Activated T-helper 1 cell treated with anti-CD3 and anti-CD28 coated beads, Interleukin-12 subunit alpha, Interleukin-12 subunit beta, Interleukin-2, Interleukin-4 antibody, amounts not matched to agents 30 ng/mL and 10 ng/mL and 1 ng/mL, durations not matched to agents 14 hours and 24 hours and 36 hours (primary cell): ENCODE measurements at places on chromosomes 16 and 17.

GRCh38 chr16:23146877-23147601, 2.2 kb downstream of the USP31 start:
- no peaks in the 10 kb centered on the region for H3K36me3 ChIP-seq
- DNase-seq, result no peak
- H3K27me3 ChIP-seq, result peaks cover 6% of the 10 kb centered on the region
- peaks cover 31% of the 10 kb centered on the region for H3K4me1 ChIP-seq

- peak overlapping the region; percentile 94 for H3K4me3 ChIP-seq
- DNase-seq, result no peak
- peaks cover 10% of the 10 kb centered on the region for H3K36me3 ChIP-seq
- peak overlapping the region; percentile 99 for H3K27ac ChIP-seq
- H3K27me3 ChIP-seq, result no peaks in the 10 kb centered on the region
These were observed 706 bp downstream of the C16orf95 start for GRCh38 chr16:87316450-87316922.

GRCh38 chr17:1227917-1228780, 42.1 kb upstream of the BHLHA9 start:
- peaks cover 1% of the 10 kb centered on the region for H3K36me3 ChIP-seq
- peak overlapping the region; percentile 70 for H3K27ac ChIP-seq
- H3K4me3 ChIP-seq, result peak overlapping the region; percentile 85
- peaks cover 12% of the 10 kb centered on the region for H3K4me1 ChIP-seq
- no peak for DNase-seq

- H3K4me3 ChIP-seq, result no peak overlapping the region
- DNase-seq, result no peak
- H3K27me3 ChIP-seq, result peaks cover 24% of the 10 kb centered on the region
- H3K27ac ChIP-seq, result no peak overlapping the region
These were observed 236.1 kb upstream of the CDH5 start for GRCh38 chr16:66130296-66130905.

GRCh38 chr16:842061-842476, 41.5 kb upstream of the GNG13 start:
- H3K4me3 ChIP-seq, result no peak overlapping the region
- no peaks in the 10 kb centered on the region for H3K36me3 ChIP-seq
- no peaks in the 10 kb centered on the region for H3K4me1 ChIP-seq
- DNase-seq, result no peak

- H3K27ac ChIP-seq, result no peak overlapping the region
- no peak overlapping the region for H3K4me3 ChIP-seq
- H3K27me3 ChIP-seq, result peaks cover 11% of the 10 kb centered on the region
- DNase-seq, result no peak
- no peaks in the 10 kb centered on the region for H3K36me3 ChIP-seq
- no peaks in the 10 kb centered on the region for H3K4me1 ChIP-seq
These were observed 35.9 kb upstream of the ACSM2B start for GRCh38 chr16:20611975-20612481.

DNA sequence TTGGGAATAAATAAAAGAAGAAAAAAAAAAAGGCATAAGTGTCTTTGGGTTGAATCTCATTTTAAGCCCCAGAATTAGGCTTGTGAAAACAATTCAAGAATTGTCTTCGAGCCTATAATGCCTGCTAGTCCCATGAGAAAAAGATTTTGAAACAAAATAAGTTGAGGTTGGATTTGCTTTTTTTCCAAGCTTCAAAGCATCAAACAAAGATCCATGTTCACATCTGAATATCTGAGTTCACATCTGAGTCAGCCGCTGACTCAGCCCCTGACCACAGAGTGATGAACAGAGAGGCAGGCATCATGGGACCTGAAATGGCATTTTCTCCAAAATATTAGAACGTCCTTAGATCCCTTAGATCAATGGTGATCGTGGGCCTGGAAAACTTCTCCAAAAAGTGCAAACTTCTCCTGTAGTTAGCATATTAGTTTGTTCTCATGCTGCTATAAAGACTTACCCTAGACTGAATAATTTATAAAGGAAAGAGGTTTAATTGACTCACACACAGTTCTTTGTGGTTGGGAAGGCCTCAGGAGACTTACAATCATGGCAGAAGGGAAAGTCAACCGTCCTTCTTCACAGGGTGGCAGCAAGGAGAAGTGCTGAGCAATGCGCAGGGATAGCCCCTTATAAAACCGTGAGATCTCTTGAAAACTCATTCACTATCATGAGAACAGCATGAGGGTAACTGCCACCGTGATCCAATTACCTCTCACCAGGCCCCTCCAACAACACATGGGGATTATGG, 294.6 kb upstream of the HSBP1 start:
- H3K4me1 ChIP-seq, result no peaks in the 10 kb centered on the region
- H3K4me3 ChIP-seq, result no peak overlapping the region
- DNase-seq, result no peak

GRCh38 chr17:16013943-16014407, 14.4 kb downstream of the TTC19 start:
- no peaks in the 10 kb centered on the region for H3K27me3 ChIP-seq
- H3K27ac ChIP-seq, result no peak overlapping the region
- H3K36me3 ChIP-seq, result peaks cover 32% of the 10 kb centered on the region
- H3K4me3 ChIP-seq, result no peak overlapping the region

DNA sequence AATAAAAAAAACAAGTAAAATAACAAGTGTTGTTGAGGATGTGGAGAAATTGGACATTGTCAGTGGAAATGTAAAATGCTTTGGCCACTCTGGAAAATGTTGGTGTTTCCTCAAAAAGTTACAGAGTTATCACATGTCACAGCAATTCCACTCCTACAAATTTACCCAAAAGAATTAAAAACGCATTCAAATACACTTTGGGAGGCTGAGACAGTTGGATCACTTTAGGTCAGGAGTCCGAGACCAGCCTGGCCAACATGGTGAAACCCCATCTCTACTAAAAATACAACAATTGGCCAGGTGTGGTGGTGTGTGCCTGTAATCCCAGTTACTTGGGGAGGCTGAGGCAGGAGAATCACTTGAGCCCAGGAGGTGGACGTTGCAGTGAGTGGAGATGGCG, 5.6 kb downstream of the TOP3A start:
- H3K27ac ChIP-seq, result no peak overlapping the region
- peaks cover 33% of the 10 kb centered on the region for H3K4me1 ChIP-seq
- H3K27me3 ChIP-seq, result no peaks in the 10 kb centered on the region
- no peak overlapping the region for H3K4me3 ChIP-seq
- H3K36me3 ChIP-seq, result peaks cover 39% of the 10 kb centered on the region

DNA sequence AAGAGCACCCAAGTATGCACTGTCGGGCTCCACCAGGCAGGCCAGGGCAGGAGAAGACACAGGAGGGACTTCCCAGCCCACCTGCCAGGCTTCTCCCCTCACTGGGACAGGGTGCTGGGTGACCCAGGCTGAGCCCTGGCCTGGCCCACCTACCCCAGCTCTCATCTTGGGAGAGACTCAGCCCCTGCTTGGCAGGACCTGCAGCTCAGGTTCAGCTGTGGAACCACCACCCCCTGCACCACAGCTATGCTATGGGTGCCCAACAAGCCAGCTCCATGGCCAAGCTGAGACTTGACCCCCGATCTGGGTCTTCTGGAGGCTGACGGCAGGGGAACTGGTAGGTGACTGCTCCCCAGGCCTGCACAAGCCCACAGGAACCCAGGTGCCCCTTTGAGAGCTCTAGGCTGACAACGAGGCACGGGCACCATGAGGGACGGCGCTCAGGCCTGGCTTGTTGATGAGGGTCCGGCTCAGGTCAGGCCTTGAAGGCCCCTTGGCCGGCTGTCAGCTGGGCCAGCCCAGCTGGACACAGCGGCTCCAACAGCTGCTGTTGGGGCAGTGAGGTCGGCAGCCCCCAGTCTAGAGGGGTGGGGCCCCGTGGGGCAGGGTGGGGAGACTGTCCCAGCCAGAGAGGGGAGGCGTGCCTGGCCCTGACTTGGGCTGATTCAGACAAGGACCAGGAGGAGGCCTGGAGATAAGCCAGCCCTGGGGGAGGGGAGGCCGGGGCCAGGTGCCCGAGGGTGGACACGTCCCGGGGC, 4.6 kb downstream of the RPUSD1 start:
- H3K4me1 ChIP-seq, result no peaks in the 10 kb centered on the region
- no peaks in the 10 kb centered on the region for H3K27me3 ChIP-seq
- H3K4me3 ChIP-seq, result no peak overlapping the region

- peaks cover 46% of the 10 kb centered on the region for H3K4me1 ChIP-seq
- no peak for DNase-seq
- H3K27me3 ChIP-seq, result peaks cover 3% of the 10 kb centered on the region
- no peak overlapping the region for H3K4me3 ChIP-seq
These were observed 51.6 kb downstream of the IKZF3 start for GRCh38 chr17:39812466-39812865.

DNA sequence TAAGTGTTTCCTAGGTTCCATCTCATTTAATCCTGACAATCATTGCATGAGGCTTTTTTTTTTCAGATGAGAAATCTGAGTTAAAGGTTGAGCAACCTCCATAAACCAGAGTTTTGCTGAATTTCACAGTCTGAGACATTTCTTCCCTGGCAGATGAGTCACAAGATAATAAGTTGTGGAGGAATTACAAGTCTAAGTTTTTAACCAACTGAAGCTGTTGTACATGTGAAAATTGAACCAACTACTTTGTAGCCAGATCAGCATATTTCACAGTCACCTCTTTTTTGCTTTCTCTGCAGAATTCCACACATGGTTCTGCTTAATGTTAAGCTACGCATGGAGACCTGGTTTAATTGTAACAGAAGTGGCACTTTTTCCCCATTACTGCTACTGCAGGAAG, 765.6 kb downstream of the CDH11 start:
- no peak for DNase-seq
- H3K27me3 ChIP-seq, result no peaks in the 10 kb centered on the region
- no peak overlapping the region for H3K4me3 ChIP-seq
- no peaks in the 10 kb centered on the region for H3K4me1 ChIP-seq
- H3K27ac ChIP-seq, result no peak overlapping the region

DNA sequence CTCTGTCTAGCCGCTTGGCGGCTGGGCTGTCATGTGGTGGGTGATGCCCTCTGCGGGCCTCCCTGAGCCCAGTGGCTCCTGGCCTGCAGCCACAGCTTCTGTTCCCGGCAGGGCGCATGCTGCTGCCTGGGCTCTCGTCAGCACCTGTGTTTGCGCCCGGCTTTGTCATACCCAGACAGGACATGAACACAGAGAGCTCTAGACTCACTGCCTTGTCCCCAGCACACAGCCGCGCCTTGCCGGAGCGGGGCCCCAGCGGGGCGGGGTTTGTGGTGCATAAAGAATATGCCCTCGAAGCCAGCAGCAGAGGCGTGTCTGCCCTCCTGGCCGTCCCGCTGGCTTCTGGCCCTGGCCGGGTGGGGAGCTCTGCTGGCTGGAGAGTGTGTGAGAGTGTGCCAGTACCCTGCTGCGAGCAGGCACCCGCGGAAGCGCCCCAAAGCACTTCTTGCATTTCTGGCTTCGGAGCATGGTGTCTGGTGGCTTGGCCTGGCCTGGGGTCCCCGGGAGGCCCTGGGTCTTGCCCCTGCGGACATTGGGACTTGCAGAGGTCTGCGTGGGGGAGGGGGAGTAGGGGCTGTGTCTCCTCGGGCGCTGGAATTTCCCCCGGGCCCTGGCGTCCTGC, 14.4 kb downstream of the ASPSCR1 start:
- no peaks in the 10 kb centered on the region for H3K27me3 ChIP-seq
- H3K4me3 ChIP-seq, result no peak overlapping the region
- DNase-seq, result no peak
- H3K36me3 ChIP-seq, result peaks cover under 1% of the 10 kb centered on the region
- no peak overlapping the region for H3K27ac ChIP-seq
- H3K4me1 ChIP-seq, result no peaks in the 10 kb centered on the region

- no peak overlapping the region for H3K4me3 ChIP-seq
- peaks cover 15% of the 10 kb centered on the region for H3K27me3 ChIP-seq
- H3K4me1 ChIP-seq, result no peaks in the 10 kb centered on the region
- H3K36me3 ChIP-seq, result no peaks in the 10 kb centered on the region
- no peak for DNase-seq
These were observed 25.4 kb upstream of the WSB1 start for GRCh38 chr17:27268394-27269085.

- H3K36me3 ChIP-seq, result peaks cover 32% of the 10 kb centered on the region
- H3K27ac ChIP-seq, result no peak overlapping the region
- peaks cover 6% of the 10 kb centered on the region for H3K4me1 ChIP-seq
- no peaks in the 10 kb centered on the region for H3K27me3 ChIP-seq
- no peak for DNase-seq
- H3K4me3 ChIP-seq, result no peak overlapping the region
These were observed 21.9 kb downstream of the PARN start for GRCh38 chr16:14608111-14608566.

- no peak for DNase-seq
- H3K4me1 ChIP-seq, result no peaks in the 10 kb centered on the region
- no peak overlapping the region for H3K27ac ChIP-seq
- H3K4me3 ChIP-seq, result no peak overlapping the region
These were observed 76.4 kb upstream of the TBX2 start for GRCh38 chr17:61323003-61323908.

DNA sequence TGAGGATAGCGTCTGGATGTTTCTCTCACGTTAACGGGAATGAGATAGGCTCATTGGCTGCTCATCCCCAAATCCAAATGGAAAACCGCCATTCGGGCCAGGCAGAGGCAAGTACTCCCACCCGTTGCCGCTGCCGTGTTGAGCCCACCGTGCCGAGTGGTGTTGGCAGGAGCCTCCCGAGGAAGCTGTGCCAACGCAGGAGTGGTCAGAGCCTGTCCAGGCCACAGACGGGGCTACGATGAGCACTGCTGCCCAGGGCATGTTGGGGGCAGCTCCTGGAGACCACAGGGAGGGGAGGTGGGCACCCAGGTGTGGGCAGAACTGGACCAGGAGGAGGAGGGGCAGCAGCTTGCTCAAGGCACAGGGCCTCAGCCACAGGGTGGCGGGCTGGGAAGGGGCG, 72.0 kb downstream of the KLHDC4 start:
- H3K4me3 ChIP-seq, result no peak overlapping the region
- H3K27ac ChIP-seq, result no peak overlapping the region
- H3K27me3 ChIP-seq, result no peaks in the 10 kb centered on the region
- no peak for DNase-seq
- H3K36me3 ChIP-seq, result peaks cover 6% of the 10 kb centered on the region

DNA sequence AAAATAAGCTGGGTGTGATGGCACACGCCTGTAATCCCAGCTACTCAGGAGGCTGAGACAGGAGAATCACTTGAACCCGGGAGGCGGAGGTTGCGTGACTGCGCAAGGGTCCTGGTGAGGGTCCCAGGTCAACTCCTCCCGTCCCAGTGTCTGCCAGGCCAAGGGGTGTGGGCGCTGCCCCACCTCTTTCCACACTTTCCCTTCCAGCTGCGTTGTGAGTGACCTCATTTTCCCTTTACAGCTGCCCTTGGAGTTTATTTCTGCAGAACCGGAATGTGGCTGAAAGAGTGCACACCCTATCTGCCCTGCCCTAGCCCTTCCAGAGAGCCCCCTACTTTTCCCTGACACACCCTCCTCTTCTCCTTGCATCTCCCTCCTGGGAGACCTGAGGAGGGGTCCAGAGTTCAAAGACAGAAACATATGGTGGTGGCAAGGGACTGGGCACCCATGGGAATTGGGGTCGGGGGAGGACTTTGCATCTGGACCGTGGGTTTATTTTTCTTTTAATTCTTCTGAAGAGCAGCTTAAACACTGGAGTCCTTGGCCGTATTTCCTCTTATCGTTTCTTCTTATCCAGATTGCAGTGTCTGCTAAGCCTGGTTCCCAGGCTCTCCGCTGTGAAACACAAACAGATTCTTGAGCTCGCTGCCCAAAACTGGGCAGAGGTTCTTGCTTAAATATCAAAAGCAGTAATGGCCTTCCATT, 20.9 kb downstream of the MRC2 start:
- no peak for DNase-seq
- H3K36me3 ChIP-seq, result no peaks in the 10 kb centered on the region
- H3K4me1 ChIP-seq, result peaks cover 18% of the 10 kb centered on the region
- no peak overlapping the region for H3K27ac ChIP-seq
